ELR (cell line): ENCODE measurements at places on chromosomes 1 and 21.

GRCh38 chr1:219209578-219209977, 35.9 kb downstream of the LYPLAL1 start:
- no peak for DNase-seq

DNA sequence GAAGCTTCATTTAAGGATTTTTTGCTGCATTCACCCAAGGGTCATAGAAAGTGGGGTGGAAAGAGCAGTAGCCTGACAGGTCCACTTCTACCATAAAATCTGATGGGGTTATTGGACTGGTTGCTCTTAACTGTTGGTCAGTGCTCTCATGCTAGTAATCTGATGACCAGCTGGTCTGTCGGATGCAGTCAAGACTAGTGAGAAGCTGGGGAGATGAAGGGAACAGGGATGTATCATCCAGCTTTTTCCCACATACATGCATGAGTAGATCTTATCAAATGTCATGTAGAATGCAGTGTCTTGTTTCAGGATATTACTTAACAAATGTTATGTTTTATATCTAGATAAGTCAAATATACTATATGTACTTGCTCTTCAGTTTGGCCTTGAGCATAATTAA, 11.1 kb downstream of the ATP1B1 start:
- peak; percentile 46 for DNase-seq

GRCh38 chr1:89633800-89634625, 1.1 kb downstream of the LRRC8C start:
- DNase-seq: peak; percentile 62

GRCh38 chr1:33273406-33273805, 17.1 kb downstream of the ZNF362 start:
- DNase-seq: no peak

- no peak for DNase-seq
Observed at GRCh38 chr21:24590261-24590660, 1017.0 kb downstream of the MRPL39 start.

GRCh38 chr21:25660233-25660632, 21.2 kb downstream of the JAM2 start:
- no peak for DNase-seq

DNA sequence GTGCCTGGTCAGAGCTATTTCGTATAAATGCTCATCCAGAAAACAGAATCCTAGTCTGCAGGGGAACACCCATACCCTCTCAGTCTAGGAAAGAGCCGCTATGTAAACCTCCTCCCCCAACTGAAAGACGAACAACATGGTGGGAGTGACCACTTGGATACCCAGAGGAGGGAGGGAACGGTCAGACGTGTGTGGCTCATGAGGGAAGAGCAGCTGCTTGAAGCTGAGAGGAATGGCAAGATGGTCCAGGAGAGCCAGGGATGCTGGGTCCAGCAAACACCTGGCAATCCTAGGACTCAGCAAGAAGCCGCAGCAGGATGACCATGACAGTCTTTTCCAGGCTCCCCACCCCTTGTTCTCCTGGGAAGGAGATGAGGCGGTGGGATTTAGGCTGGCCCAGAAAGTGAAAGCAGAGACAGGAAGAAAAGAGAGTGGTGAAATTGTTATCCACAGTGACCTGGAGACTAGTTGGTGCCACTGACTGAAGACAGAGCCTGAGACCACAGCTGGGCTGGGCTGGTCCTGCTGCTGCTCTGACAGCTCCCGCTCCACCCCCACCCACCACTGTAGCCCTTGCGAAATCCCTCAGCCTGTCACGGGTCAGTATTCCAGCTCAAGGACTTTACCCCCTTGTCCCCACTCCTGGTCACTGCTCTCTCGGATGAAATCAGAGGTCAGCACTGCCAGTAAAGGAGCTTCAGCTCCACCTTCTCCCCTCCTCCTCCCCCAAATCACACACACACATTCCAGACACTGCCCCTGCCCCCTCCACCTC, 3.6 kb downstream of the CERS2 start:
- peak; percentile 23 for DNase-seq

DNA sequence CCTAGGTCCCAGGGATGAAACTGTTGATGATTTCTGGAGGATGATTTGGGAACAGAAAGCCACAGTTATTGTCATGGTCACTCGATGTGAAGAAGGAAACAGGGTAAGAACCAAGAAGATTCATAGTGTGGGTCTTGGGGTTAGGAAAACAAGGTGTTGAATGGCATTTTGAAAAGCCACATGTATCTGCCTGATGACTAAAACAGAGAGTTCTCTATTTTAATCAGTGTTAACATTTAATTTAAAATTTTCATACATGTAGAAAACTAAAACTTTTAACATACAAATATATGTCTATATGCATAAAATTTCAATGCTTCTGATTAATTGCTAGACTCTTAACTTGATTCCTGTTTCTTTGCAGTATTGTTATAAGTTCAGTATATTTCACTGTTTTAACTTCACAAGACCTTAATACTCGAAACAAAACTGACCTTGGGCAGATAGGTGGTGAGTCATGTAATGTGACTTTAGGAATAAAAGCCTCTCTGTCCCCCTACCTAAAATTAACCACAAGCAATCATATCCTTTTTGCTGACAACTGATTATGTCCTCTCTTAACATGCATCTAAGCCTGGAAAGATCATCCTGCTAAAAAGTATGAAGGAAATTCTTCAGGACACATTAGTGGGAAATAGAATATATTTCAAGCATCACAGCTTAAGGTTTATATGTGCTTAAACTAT, 95.6 kb downstream of the PTPRC start:
- peak; percentile 10 for DNase-seq

DNA sequence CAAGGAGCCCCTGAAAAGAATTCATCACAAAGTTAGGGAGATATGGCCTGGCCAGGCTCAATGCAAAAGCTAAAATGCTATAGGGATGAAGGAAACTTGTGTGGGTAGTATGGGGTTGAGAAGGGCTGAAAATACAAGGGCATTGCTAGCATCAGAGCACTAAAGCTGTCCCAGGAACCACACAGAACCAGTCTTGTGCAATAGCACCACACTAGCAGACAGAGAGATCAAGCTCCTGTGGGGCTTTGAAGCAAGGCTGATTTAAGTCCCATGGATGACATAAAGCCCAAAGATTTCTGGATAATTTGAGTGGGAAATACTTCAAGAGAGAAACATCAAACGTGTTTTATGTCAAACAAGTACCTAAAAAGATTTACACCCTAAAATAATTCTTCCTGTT, 97.1 kb downstream of the VAV3 start:
- DNase-seq: no peak

DNA sequence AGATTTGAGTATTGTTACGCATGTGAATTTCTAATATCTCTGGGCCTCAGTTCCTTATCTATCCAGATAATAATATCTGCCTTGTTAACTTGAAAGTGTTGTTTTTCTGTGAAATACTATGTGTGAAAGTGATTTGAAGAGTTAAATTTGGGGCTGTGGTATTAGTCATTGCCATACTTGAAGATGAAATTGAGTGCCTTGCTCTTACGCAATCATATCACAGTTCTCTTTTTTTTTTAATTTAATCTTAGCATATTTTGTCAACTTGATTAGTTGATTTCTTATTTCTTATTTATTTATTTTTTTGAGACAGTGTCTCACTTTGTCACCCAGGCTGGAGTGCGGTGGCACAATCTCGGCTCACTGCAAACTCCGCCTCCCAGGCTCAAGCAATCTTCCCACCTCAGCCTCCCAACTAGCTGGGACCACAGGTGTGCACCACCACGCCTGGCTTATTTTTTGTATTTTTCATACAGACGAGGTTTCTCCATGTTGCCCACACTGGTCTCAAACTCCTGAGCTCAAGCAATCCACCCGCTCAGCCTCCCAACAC, 31.0 kb downstream of the AGO4 start:
- DNase-seq: no peak

DNA sequence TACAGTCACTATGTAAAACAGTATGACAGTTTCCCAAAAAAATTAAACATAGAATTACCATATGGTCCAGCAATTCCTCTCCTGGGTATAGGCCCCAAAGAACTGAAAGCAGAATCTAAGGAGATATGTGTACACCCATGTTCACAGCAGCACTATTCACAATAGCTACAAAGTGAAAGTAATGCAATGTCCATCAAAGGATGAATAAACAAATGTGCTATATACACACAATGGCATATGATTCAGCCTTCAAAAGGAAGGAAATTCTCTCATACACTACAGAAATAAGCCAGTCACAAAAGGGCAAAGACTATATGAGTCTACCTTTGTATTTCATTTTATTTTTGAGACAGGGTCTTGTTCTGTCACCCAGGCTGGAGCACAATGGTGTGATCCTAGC, 120.4 kb downstream of the TOMM20 start:
- DNase-seq: peak; percentile 42

GRCh38 chr1:193321242-193321840, 134.9 kb upstream of the B3GALT2 start:
- peak; percentile 6 for DNase-seq

- no peak for DNase-seq
Observed at GRCh38 chr1:90204780-90205179, 209.9 kb downstream of the ZNF326 start.

DNA sequence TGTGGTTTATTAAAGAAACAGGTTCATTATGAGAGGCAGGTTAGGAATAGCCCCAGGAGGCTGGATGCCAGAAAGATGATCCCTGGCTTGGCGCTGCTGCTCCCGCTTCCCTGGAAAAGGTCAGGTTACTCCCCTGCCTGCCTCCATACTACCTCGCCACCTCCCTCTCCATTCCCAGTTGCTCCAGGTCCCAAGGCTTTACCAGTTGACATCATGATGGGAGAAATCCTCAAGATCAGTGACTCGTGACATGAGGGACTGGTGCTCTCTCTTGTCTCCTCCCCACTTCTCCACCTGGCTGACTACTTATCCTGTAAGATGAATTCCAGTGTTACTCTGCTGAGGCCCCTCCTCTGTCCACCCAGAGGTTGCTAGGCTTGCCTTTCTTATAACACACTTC, 19.7 kb downstream of the VASH2 start:
- DNase-seq: no peak

- no peak for DNase-seq
Observed at GRCh38 chr21:15534450-15534886, 195.3 kb upstream of the USP25 start.

DNA sequence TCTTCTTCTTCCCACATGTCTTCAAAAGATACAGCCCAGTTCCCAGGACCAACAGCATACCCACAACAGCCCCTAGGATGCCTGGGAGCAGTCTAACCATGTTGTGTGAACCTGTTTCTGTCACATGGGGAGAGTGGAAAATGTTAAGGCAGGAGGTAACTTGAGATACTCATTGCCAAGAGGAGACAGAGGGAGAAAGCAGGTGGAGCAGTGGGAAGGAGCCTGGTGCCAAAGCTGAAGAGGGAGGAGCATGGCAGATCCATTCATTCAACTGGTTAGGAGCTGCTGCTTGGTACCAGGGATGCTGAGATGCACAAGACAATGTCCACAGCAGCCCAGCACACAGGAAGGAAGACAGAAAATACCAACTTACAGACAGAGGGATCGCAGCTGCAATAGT, 149.8 kb upstream of the ETV3 start:
- no peak for DNase-seq

DNA sequence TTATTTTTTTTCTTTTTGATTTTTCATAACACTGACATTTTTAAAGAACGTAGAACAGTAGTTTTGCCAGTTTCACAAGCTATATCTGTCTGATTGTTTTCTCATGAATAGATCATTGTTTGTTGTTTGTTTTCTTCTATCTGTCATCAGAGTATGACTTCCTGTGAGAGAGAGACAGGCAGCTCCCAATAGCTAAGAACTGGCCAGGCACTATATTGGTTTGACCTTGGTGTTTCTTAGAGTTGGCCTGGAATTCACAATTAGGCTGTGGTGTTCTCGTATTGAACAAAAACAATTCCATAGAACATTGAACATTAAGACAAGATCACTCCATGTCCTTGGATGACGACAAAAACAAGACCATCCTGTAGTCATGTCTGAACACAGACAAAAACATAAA, 43.4 kb downstream of the RPS6KC1 start:
- DNase-seq: no peak

DNA sequence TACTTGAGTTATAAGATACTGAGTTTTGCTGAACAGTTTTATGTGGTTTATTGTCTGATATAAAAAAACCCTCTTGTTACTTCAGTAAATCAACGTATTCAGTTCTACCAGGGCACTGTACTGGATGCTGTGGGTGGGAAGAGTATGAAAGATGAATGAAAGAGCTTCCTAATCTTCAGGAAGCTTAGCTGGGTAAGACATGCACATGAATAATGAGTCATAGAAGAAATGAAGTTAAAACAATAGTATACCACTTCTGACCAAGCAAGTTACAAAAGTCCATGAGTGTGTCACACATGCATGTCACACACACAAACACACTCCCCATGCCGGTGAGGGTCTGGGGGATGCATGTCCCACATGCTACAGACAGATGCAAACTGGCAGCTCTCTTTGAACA, 105.9 kb downstream of the SIPA1L2 start:
- DNase-seq: peak; percentile 20

DNA sequence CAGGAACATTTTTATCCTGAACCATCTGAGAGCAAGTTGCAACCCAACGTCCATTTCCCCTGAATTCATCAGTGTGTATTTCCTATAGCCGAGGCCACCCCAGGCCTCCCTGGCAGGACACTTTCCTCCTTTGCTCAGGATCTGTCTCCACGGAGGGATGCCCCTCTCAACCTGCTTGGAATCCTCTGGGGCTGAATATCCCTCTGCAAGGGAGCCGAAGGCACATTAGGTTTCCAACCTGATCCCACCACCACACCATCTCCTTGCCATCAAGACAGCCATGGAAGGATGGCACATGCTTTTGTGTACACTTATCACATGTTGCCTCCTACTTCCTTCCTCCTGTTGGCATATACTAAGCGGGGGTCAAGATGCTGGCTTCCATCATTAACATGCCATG, 74.8 kb upstream of the EDN2 start:
- DNase-seq: no peak

DNA sequence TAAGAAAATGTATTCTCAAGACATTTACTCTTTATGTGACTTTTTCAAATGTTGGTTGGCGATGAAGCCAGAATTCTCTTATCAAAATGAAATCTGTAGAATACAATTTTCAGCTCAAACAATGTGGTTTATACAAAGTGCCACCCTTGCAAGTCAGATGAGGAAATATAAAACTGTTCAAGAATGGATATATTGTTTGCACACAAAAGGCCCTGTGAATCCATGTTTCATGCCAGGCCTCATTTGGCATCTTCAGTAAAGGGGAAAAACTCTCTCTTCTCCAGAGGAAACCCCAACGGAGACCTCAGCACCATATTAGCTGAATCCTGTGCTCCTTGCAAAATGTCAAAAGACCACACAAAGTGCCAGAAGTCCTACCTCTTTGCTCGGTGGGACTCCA, 310.4 kb downstream of the RRAGC start:
- DNase-seq: no peak

GRCh38 chr21:25904044-25904695, 169.4 kb downstream of the GABPA start:
- no peak for DNase-seq

GRCh38 chr1:202961220-202961880, 3.2 kb upstream of the ADIPOR1 start:
- DNase-seq: no peak

- DNase-seq: peak; percentile 65
Observed at GRCh38 chr1:37999430-38000232, 5.7 kb downstream of the FHL3 start.

DNA sequence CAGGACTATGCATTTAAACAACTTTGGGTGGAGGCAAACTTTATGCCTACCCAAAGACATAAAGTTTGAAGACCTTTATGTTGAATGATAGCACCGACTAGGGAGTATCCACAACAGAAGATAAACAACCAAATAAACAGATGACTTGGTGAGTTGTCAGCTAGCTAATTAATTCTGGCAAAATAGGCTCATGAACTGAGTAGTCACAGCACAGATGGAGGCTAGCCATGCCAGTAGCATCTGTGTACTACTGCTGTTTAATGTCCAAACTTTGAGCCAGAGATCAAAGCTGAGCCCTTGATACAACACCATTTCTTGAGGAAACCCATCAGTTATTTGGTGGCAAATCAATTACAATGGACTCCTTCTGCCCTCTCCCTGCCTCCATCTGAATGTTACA, 40.3 kb upstream of the CCDC190 start:
- no peak for DNase-seq
